ENCODE measurements at places on chromosomes 16 and 17.

- DNase-seq = no peak
Measured at GRCh38 chr16:19842426-19843157, 42.1 kb downstream of the GPRC5B start.

DNA sequence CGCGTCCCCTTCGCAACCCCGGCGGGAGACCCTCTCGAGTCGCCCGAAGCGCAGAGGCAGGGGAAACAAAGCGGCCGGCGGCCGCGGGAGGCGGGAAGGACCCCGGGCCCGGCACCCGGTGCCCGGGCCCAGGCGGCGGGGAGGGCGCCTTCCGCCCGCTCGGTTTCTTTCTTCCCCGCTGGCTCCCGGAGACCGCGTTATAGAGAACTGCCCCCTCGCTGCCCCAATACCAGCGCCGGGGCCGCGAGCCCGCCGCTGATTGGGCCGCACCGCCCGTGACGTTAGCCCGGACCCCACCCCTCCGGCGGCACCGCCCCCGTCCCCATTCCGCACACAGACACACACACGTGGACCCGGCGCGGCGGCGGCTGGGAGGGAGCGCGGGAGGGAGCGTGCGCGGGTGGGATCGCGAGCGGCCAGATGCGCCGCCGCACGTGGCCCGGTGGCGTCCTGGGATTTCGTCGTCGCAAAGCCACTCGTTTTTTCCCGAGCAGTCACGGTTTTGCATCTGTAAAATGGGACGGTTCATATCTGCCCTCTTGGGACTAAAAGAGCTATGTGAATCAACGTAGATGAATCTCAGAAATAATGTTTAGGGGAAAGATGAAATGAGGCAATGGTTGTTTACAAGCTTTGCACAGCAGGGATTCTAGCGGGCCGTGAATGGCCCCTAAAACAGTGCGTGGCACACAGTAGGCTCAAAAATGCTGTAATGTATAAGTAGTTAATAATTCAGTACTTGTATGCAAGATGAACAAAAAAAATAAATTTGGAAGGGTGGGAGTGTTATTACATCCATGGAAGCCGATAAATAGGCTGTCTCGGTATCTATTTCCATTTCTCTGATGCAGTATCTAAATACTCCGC, at the start of gene EPOP:
EPOP (minus strand) TSS at position 209 of the 867 bp plus-strand sequence. CDS start 462 bp downstream, outside the sequence.
- peak; percentile 86 for DNase-seq

DNA sequence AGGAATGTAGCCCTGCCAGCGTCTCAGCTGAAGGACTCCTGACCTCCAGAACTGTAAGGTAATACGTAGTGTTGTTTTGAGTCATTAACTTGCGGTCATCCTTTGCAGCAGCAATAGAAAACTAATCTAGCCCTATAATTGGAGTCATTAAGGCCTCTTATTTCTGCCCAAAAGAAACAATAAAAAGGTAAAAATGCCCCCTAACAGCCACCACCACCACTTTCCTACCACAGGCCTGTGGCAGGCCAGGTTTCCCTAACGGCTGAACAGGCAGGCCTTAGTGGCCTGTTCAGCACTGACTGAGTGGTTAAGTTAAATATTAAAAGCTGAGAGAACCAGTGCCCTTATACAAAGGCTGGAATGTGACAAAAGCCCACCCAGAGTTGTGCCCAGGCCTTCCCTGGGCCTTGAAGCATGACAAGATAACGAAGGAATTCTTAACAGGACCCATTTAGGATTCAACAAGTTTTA, 286.5 kb upstream of the ERCC4 start:
- no peak for DNase-seq

- DNase-seq = no peak
Measured at GRCh38 chr17:79648181-79648831, 37.5 kb upstream of the RBFOX3 start.

- no peak for DNase-seq
Measured at GRCh38 chr16:4212211-4212933, 29.5 kb downstream of the SRL start.

DNA sequence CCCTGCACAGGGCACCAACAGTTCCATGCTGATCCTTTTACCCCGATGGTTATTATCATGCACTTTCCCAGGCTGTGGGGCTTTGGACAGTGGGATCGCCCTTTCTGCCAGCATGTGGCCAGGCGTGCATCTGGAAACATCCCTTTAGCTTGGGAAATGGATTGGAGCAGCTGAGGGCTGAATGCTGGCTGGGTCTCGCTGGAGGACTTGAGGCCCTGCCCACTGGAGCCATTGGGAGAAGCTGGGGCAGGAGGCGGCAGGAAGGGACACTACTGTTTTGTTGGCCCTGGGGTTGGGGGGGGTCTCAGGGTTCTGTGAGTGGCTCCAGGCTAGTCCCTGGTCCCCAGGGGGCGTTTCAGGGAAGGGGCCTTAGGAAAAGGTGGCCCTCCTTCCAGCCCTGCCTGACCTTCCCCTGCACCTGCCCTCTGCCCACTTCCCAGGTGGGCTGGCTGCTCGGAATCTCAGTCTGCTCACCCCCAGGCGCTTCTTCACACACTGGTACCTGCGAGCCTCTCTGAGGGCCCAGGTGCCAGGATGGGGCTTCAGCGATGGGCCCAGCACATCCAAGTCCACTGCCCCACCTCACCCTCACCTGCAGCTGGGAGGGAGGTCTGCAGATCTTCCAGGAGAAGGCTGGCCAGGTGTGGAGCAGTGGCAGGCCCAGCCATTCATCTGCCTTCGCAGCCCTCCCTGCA, 1.6 kb upstream of the ADGRG3 start:
- no peak for DNase-seq

GRCh38 chr17:43015579-43015978, 6.6 kb downstream of the VAT1 start:
- no peak for DNase-seq

GRCh38 chr16:28937222-28937876, 5.6 kb downstream of the CD19 start:
- DNase-seq = no peak

DNA sequence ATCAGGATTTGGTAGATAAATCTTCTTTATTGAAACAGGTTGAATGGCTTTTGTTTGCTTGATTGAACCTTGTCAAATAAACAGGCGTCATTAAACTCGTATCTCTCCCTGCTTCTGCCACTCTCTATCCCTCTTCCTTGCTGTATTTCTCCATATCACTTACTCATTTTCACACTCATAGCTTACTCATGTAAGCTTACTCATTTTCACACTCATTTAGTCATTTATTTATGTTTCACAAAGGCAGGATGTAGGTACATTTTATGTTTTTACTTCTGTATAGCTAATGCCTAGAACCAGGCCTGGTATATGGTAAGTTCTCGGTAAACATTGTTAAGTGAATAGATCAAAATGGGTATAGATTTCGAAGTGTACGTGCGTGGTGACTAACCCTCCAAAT, 450.0 kb downstream of the PMP22 start:
- no peak for DNase-seq

- DNase-seq = no peak
Measured at GRCh38 chr16:6300523-6300922, 1032.1 kb upstream of the RBFOX1 start.

- peak; percentile 34 for DNase-seq
Measured at GRCh38 chr17:64385187-64386083, 5.2 kb downstream of the PECAM1 start.

DNA sequence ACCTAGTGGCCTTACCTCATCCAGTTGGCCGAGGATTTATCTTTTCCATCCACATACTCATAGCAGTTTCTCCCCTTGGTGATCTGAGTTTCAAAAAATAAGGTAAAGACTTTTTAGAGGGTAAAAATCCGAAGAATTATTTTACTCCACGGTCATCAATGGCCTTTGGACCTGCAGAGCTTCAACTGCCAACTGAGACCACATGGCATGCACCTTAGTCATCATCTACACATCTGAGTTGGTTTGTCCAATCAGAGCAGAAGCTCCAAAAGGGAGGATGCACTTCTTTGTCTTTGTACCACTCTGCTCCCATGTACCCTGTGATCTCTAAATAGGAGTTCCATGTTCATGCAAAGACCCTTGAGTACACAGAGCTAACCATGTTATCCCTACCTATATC, 15.7 kb downstream of the PRDM7 start:
- no peak for DNase-seq

GRCh38 chr17:30290696-30291542, 825 bp downstream of the BLMH start:
- DNase-seq = peak; percentile 32

Measured in CD4-positive, alpha-beta T cell treated with Interleukin-1 beta for 1 hour (primary cell).